Stimulated activated CD4-positive, alpha-beta T cell treated with anti-CD3 and anti-CD28 coated beads, Interleukin-15, amount 100 ng/mL, for 48 hours (primary cell): ENCODE measurements at places on chromosomes 11 and 22.

DNA sequence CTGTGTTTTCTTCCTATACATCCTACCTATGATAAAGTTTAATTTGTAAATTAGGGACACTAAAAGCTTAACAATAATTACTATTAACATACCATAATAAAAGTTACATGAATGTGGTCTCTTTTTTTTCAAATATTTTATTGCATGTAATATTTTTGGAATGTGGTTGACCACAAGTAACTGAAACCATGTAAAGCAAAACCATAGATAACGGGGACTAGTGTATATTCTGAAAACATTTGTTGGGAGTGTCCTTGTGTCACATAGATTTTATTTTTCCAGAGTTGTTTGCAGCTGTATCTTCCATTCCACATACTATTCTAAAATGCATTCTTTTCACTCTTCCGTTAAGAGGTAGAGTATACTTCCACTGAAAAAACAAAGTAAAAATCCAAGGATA is 200.4 kb downstream of the KIF18A start:
- no peak for DNase-seq

DNA sequence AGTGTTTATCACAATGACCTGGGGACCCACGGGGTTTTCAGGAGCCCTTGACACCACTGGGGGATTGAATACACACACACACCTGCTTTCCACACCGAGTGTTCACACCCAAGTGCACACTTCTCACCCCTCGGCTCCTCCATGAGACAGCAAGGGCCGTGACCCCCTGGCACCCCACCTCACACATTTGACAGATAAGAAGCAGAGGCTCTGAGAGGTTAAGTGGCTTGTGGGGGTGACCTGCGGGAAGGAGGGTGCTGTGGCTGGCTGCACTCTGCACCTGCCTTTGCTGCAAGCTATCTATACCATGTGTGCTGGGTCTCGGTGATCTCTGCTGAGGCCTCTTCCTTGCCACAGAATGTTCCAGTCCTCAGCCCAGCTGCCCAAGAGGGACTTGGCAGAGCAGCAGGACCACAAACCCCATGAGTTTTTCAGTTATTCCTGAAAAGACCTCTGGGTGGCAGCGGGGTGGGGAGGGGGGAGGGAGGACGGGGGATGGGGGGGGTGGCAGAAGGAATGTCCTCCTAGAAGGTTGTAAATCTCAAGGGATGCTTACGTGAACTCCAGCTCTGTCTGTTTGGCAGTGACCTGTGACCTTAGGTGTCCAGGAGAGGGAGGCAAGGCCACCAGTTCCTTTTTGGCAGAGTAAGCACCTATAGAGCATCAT is 47.9 kb upstream of the RFPL3 start:
- DNase-seq = no peak

GRCh38 chr11:123190518-123190917 is 4.5 kb downstream of the CLMP start:
- DNase-seq = no peak

- DNase-seq = no peak
These were observed 48.4 kb downstream of the ELP4 start for GRCh38 chr11:31558001-31558400.

- DNase-seq = no peak
These were observed 1.4 kb upstream of the TAGLN start for GRCh38 chr11:117197516-117198456.

DNA sequence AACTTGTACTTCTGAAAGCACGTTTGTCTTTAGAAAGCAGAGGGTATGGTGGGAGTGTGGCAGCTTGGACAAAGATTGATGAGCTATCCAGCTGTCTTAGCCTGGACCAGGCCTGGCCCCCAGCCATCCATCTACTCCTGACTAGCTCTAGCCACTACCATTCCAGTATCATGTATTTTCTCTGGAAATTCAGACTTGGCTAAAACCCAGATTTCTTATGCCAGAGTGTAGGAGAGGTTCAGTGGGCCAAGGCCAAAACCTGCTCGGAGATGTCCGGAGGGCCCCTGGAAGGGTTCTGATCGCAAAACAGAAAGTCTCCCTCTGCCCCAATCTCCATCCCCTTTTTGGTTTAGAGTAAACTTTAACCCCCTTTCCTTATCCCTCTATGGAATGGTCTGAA is 24.8 kb upstream of the MTCH2 start:
- DNase-seq = no peak

DNA sequence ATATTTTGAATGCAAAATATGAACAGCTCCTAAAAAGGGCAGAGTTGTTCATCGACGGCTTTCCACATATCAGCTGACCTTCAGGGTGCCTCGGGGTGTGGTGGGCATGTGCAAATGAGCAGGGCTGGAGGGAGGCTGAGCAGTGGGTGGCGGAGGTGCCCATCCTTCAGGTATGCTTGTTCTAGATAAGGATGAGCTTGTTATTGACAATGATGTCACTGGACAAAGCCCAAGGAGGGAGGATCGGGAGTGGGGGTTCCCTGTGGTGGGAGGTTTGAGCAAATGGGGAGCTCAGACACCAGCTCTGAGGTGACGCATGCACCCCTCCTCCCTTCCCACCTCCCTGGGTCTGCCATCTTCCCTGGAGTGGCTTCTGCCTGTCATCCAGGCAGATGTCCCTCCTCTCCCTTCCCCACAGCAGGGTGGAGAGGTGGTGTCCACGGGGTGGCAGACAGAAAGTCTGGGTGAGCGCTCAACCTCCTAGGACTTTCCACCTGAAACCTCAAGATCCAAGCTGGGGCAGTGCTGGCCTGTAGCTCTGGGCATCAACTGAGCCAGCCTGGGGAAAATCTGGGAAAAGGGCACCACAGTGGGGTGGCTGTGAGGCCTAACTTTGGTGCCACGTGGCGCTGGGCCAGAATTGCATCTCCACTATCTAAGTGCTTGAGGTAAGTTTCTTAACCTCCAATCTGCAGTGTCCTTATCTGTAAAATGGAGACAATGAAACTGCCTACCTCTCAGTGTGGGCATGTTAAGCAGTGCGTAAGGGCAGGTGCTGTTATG is 106.3 kb upstream of the THY1 start:
- DNase-seq = no peak

GRCh38 chr11:10970926-10971325 is 113.1 kb upstream of the ZBED5 start:
- DNase-seq = no peak

DNA sequence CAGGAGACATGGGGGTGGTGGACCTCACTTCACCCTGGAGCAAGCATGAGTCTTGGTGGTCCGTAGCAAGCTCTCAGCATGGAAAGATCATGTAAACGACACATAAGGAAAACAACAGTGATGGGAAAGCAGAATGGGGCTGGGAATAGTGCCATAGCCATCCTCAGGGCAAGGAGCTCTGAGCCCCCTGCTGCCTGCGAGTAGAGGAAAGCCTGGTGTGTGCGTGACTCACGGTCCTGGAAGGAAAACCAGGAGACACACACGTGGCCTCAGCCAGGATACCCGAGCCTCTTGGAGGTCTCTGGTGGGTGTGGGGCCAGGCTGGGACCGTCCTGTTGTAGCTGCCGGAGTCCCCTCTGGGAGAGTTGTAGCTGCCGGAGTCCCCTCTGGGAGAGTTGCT is 12.4 kb downstream of the SHANK3 start:
- no peak for DNase-seq

GRCh38 chr11:64115531-64116522 is 50.1 kb downstream of the MACROD1 start:
- no peak for DNase-seq

DNA sequence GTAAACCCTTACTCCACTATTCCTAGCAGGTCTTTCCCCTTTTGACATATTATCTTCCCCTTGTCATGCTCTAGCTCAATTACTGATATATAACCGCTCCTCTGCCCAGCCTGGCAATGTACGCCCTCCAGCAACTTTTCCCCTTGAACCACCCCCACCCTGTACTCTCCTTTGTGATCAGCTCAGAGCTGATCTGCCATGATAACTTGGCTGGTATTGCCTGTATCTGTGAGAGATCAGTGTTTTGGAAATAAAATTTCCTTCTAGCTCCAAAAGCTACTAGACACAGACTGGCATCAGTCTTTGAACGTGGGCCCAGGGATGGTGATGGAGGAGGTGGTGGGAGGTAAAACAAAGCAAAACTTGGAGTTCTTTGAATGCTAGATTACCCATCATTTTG is 42.9 kb downstream of the DIXDC1 start:
- no peak for DNase-seq

DNA sequence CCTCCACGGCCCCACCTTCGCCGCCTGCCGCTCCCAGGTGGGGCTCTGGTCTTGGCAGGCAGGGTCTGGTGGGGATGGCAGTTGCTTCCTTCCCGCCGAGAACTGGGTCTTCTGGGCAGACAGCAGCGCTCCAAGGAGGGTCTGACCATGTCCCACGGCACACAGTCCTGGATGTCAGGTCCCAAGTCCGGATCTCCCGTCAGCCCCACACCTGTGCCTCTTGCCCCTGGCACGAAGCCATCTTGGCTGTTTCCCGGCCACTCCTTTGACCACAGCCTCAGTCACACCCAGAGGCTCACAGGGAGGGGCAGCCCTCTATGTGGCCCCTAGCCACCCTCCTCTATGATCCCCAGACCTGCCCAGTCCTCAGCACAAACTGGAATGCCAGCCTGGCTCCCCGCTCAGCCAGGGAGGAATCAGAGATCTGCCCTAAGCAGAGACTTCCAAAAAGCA is 14.3 kb downstream of the MUC5B start:
- DNase-seq = no peak

GRCh38 chr11:76150141-76150540 is 56.2 kb downstream of the WNT11 start:
- no peak for DNase-seq
